Heart left ventricle (tissue), 16 donors: ENCODE measurements at places on chromosomes 6 and 20. TPM values are rescaled to one million over a fixed set of nuclear protein-coding genes. Genes with fewer than 3 reads are reported as not detected.

The ZNF391 gene
- 1.1 TPM for total RNA-seq

The SAMD5 gene
- 1.5 TPM for total RNA-seq

GRCh38 chr6:136051140-136051775, 198.9 kb downstream of the MTFR2 start:
- no peak for DNase-seq
- H3K27ac ChIP-seq, result peak overlapping the region; percentile 54
- no peaks in the 10 kb centered on the region for H3K27me3 ChIP-seq

GRCh38 chr6:76768556-76768955, 694.7 kb downstream of the HTR1B start:
- no peaks in the 10 kb centered on the region for H3K36me3 ChIP-seq
- no peak overlapping the region for H3K27ac ChIP-seq
- no peaks in the 10 kb centered on the region for H3K27me3 ChIP-seq
- no peaks in the 10 kb centered on the region for H3K4me1 ChIP-seq
- no peak for DNase-seq
- no peak overlapping the region for H3K4me3 ChIP-seq

- H3K4me1 ChIP-seq, result no peaks in the 10 kb centered on the region
- no peak overlapping the region for H3K27ac ChIP-seq
- no peaks in the 10 kb centered on the region for H3K27me3 ChIP-seq
- H3K4me3 ChIP-seq, result no peak overlapping the region
- no peaks in the 10 kb centered on the region for H3K36me3 ChIP-seq
These were observed 32.7 kb downstream of the CD109 start for GRCh38 chr6:73728548-73729205.

DNA sequence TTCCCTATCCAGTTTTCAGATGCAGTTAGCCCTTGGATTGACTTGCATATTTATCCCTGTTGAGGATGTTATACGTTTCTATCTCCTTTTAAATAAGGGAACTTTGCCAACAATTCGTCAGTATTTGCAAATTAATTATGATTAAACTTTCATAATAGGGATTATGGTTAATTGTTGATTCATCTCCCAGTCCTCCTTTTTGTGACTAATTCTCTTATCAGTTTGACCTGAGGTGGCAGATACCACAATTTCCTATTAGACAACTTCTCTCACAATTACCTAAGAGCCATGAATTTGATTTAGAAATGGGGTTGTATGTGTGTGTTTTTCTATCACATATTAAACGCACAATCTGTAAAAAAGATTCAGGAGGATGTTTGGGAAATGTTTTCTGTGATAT, 172.9 kb downstream of the LAMA2 start:
- no peak overlapping the region for H3K27ac ChIP-seq
- DNase-seq, result no peak
- H3K36me3 ChIP-seq, result peaks cover 54% of the 10 kb centered on the region
- no peaks in the 10 kb centered on the region for H3K4me1 ChIP-seq
- H3K27me3 ChIP-seq, result no peaks in the 10 kb centered on the region
- no peak overlapping the region for H3K4me3 ChIP-seq

DNA sequence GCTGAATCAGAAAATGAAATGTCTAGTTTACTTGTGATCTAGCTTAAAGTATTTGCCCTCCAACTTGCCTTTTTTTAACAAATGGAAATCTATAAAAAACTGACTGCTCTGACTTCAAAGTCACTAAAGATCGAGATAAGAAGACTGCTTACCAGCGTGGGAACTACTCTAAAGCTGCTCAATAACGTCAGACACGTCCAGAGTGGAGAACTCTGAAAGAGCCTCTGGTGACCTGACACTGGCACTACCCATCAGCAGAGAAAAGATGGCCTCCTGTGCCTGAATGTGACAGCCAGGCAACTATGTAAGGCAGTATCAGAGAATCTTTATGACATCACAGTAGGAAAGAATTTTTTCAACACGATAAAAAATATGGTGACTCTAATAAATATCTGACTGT, 202.1 kb upstream of the SHLD1 start:
- no peaks in the 10 kb centered on the region for H3K27me3 ChIP-seq
- peaks cover 58% of the 10 kb centered on the region for H3K36me3 ChIP-seq
- H3K4me3 ChIP-seq, result no peak overlapping the region
- H3K27ac ChIP-seq, result no peak overlapping the region
- DNase-seq, result no peak

GRCh38 chr20:10522328-10522727, 87.2 kb downstream of the SLX4IP start:
- no peak overlapping the region for H3K4me3 ChIP-seq
- peaks cover 36% of the 10 kb centered on the region for H3K4me1 ChIP-seq
- no peaks in the 10 kb centered on the region for H3K36me3 ChIP-seq
- H3K27me3 ChIP-seq, result no peaks in the 10 kb centered on the region
- no peak for DNase-seq

- no peaks in the 10 kb centered on the region for H3K36me3 ChIP-seq
- no peak for DNase-seq
- H3K4me3 ChIP-seq, result no peak overlapping the region
- no peak overlapping the region for H3K27ac ChIP-seq
- no peaks in the 10 kb centered on the region for H3K27me3 ChIP-seq
- no peaks in the 10 kb centered on the region for H3K4me1 ChIP-seq
These were observed 15.1 kb downstream of the ADGRB3 start for GRCh38 chr6:68650142-68650541.

DNA sequence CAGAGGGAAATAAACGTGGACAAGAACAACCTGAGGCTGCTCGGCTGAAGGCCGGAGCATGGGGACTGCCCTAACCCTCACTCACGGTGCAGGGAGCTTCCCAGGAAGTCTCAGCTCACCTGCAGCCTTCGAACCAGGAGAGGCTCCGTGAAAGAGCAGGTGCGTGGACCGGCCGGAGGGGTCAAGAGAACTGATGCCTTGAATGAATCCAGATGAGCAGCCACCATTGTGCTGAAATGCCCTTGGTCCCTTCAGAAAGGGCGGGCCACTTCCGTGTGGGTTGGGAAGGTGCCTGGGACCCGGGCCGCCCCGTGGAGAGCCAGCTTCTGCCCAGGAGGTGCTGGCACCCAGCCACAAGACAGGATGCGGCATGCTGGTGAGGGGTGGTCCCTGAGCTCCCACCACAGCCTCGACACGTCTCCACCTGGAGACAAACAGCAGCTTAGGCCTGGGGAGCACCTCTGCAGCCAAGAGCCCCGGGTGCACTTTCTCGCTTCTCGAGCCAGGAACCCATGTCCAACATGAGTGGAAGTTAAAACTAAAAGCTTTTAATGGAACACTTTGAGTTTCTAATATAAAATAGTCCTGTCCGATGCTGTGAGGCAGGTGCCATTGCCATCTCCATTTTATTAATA, 83.5 kb downstream of the TTLL2 start:
- no peaks in the 10 kb centered on the region for H3K27me3 ChIP-seq
- no peaks in the 10 kb centered on the region for H3K4me1 ChIP-seq
- no peak overlapping the region for H3K4me3 ChIP-seq
- DNase-seq, result no peak

- no peak overlapping the region for H3K4me3 ChIP-seq
- no peaks in the 10 kb centered on the region for H3K4me1 ChIP-seq
- no peaks in the 10 kb centered on the region for H3K27me3 ChIP-seq
- no peaks in the 10 kb centered on the region for H3K36me3 ChIP-seq
These were observed 26.7 kb upstream of the COL10A1 start for GRCh38 chr6:116152620-116153019.

DNA sequence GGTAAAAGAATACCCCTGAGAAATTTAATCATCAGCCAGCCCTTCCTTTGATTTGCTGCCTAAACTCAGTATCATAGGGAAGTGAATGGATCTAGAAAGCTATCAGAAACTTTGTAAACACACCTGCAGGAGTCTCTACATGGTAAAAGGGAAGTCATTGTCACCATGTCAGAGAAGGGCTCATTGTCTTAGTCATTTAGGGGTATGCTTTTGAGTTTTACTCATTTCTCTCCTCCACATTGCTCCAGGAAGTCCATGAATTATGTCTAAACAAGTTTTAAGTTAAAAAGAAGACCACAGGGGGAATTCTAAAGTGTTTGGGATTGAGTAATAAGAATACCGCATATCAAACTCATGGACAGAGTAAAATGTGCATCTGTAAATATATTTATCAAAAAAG, 2.5 kb downstream of the SLC17A1 start:
- H3K4me3 ChIP-seq, result no peak overlapping the region
- no peaks in the 10 kb centered on the region for H3K36me3 ChIP-seq
- no peak for DNase-seq
- no peaks in the 10 kb centered on the region for H3K4me1 ChIP-seq
- no peaks in the 10 kb centered on the region for H3K27me3 ChIP-seq

GRCh38 chr20:61588411-61589385, 336.6 kb downstream of the CDH4 start:
- H3K27me3 ChIP-seq, result no peaks in the 10 kb centered on the region
- H3K4me1 ChIP-seq, result no peaks in the 10 kb centered on the region
- no peak overlapping the region for H3K27ac ChIP-seq
- H3K36me3 ChIP-seq, result no peaks in the 10 kb centered on the region
